ENCODE measurements at places on chromosomes 16 and 17.

DNA sequence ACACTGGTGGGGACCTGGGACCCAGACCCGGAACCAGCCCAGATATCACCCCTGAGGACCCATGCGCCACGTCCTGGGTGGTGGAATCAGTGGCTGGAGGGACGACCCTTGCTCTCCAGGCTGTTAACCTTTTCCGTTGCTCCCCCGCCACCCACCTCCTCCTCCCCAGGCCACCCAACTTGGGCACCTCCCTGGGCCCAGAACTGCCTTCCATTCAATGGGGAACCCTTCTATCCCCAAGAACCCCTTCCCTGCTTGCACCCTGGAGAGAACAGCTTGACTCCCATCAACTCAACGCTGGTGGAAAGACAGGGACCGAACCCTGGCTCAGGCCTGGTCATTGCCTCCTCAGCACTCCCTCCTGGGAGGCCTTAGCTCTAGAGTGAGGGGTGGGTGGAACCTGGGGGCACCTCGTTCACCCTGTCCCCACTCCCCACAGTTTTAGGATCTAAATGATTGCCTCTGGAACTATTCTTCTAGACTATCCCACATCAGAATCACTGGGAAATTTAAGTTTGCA lies 5.7 kb upstream of the IL32 start:
- H3K27me3 ChIP-seq, result no peaks in the 10 kb centered on the region
- H3K4me1 ChIP-seq, result peaks cover 75% of the 10 kb centered on the region
- peak overlapping the region; percentile 86 for H3K27ac ChIP-seq
- peak overlapping the region; percentile 79 for H3K4me3 ChIP-seq

DNA sequence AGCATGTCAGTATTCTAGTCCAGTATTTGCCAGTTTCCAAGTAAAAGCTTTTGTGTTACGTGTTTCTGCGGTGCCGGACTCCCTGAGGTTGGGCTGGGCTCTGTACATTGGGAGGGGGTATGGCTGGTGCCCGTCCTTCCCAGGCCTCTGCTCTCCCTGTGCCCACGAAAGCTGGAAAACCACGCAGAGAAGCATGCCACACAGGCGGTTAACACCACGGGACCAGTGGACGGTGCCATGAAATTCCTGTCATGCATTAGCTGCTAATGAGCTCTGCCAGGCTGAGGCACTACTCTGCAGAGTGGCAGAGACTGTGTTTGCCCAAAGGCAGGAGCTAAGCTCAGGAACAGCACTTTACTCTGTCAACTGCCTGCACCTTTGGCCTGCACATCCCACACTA lies 8.1 kb downstream of the SMIM5 start:
- H3K4me3 ChIP-seq, result no peak overlapping the region
- no peak overlapping the region for H3K27ac ChIP-seq
- H3K36me3 ChIP-seq, result no peaks in the 10 kb centered on the region
- H3K27me3 ChIP-seq, result no peaks in the 10 kb centered on the region
- peaks cover 13% of the 10 kb centered on the region for H3K4me1 ChIP-seq

GRCh38 chr16:85123891-85124635 lies 11.8 kb upstream of the CIBAR2 start:
- no peaks in the 10 kb centered on the region for H3K4me1 ChIP-seq
- no peak overlapping the region for H3K4me3 ChIP-seq
- DNase-seq, result no peak

- H3K4me3 ChIP-seq, result no peak overlapping the region
- no peak for DNase-seq
- no peaks in the 10 kb centered on the region for H3K36me3 ChIP-seq
- H3K4me1 ChIP-seq, result no peaks in the 10 kb centered on the region
- no peaks in the 10 kb centered on the region for H3K27me3 ChIP-seq
These were observed 281.7 kb downstream of the GRIN2A start for GRCh38 chr16:9900576-9900975.

Data from activated CD4-positive, alpha-beta memory T cell treated with anti-CD3 and anti-CD28 coated beads, Interleukin-2, amount 10 ng/mL, durations not matched to agents 7 days and 5 days (primary cell).